ENCODE measurements at places on chromosomes 11 and 22.
A peak's percentile ranks its signal among the peaks of the same experiment; 100 is the strongest.

DNA sequence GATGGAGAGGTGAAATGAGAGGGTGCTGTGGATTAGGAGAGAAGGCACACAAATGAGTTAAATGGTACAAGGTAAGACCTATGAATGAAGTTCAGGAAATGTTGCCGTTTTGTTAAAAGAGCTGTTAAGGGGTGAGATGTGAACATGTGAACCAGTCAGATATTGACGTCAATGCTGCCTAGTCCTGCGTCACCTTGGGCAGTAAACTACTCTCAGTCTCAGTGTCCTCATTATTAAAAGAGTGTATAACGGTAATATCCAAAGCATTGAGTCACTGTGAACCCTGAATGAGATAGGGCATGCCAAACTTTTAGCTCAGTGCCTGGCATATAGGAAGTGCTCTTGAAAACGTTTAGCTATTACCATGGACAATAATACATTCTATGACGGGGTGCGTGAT, 32.4 kb upstream of the SORL1-AS1 start:
- no peak for DNase-seq

- no peak for DNase-seq
These were observed 25.1 kb downstream of the OR10A6 start for GRCh38 chr11:7905961-7906429.

DNA sequence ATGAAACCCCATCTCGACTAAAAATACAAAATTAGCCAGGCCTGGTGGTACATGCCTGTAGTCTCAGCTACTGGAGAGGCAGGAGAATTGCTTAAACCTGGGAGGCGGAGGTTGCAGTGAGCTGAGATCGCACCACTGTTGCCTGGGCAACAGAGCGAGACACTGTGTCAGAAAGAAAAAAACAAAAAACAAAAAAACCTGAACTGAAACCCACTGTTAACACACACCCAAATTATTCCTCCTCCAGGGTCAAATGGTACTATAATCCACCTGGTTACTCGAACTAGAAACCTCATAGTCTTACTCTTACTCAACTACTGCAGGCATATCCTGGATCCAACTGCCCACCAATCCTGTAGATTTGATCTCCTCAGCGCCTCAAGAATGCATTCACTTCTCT, 35.5 kb downstream of the USP28 start:
- DNase-seq = no peak

- DNase-seq = no peak
These were observed 743.5 kb downstream of the BRD1 start for GRCh38 chr22:49084206-49084605.

DNA sequence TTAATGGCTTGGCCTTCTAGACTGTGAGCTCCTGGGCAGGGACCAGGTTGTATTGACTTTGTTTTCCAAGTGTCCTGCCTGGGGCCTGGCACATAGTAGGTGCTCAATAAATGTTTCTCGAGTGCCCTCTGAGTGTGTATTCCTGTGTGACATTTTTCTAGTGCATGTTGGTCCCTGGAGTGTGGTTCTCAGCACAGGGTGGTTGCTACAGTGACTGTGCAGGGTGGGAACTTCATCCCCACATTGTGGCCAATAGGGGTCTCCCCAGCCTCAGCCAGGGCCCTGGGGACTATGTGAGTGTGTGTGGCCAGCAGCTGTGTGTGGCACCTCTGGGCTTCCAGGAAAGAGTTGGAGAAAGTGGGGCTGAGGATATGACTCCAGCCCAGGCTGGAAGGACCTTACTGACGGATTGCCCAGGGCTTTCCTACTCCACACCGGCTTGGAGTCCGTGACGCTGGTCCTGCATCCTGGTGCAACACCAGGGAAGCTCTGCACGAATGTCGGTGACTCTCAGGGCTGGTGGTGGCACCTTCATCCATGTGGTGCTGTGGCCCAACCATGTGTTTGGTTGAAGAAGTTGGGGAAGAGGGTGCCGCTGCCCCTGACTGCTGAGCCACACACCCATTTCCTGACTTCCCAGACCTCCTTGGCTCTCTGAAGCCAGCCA, 9.0 kb upstream of the MARK2 start:
- DNase-seq = no peak

DNA sequence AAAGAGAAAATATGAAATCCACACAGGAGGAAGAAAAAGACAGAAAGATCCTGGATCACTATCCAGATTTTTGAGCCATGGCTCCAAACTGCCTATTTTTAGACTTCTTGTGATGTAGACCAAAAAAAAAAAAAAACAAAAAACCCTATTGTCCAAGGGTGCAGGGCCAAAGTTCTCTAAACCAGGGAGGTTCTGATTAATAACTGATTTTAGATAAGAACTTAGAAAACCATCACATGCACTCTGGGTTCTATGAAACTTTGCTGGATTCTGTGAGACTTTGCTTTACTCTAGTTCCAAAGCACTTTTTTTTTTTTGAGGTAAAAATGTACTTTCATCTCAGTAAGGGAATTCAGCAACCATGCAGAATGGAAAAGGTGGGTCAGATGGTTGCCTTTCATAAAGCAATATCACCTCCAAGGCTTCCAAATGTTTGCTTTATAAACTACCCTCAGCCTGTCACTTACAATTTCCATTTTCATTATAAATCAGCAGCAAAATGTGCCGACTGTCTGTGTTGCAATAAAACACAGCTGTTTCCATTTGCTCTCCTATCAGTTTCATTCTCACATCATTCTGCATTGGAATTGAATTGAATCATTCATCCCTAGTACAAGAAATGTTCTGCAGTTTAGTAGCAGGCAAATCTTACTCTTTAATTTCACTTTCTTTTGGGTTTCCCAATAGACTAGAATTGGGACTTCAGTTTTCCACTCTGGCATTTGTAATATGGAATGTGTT, 1584.3 kb upstream of the RAG2 start:
- DNase-seq = peak; percentile 2

- DNase-seq = no peak
These were observed 15.4 kb downstream of the PPM1F start for GRCh38 chr22:21937041-21937820.

DNA sequence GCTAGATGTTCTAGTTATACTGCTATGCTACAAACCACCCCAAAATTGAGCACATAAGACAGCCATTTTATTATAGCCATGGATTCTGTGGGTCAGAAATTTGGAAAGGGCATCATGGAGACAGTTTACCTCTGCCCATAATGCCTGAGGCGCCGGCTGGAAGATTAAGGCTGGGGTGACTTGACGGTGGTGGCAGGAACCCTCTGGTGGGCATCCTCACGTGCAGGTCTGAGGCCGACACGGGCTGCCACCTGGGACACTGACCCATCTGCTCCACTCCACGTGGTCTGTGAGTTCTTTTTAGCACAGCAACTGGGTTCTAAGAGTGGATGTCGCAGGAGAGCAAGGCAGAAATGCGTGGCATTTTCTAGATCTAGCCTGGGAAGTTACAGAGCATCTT, 40.0 kb upstream of the PRDM11 start:
- DNase-seq = no peak
